Mesangial cell (primary cell): ENCODE measurements at places on chromosomes 1 and 21. TPM values are rescaled to one million over a fixed set of nuclear protein-coding genes. Genes with fewer than 3 reads are reported as not detected.

The MEF2D gene
- 16.5 and 30.7 TPM in 2 replicates for total RNA-seq

The NSUN4 gene
- total RNA-seq: 15.8 and 19.1 TPM in 2 replicates

The CASQ2 gene
- total RNA-seq: not detected in 2 replicates

The IFI44L gene
- total RNA-seq: 0.65 and 1.4 TPM in 2 replicates

The FCRL5 gene
- total RNA-seq: not detected in 2 replicates

The CSF3R gene
- total RNA-seq: not detected in 2 replicates

The COL11A1 gene
- total RNA-seq: 1.8 and 14.2 TPM in 2 replicates
